ENCODE measurements at places on chromosomes 16 and 17.
A peak's percentile ranks its signal among the peaks of the same experiment; 100 is the strongest.

DNA sequence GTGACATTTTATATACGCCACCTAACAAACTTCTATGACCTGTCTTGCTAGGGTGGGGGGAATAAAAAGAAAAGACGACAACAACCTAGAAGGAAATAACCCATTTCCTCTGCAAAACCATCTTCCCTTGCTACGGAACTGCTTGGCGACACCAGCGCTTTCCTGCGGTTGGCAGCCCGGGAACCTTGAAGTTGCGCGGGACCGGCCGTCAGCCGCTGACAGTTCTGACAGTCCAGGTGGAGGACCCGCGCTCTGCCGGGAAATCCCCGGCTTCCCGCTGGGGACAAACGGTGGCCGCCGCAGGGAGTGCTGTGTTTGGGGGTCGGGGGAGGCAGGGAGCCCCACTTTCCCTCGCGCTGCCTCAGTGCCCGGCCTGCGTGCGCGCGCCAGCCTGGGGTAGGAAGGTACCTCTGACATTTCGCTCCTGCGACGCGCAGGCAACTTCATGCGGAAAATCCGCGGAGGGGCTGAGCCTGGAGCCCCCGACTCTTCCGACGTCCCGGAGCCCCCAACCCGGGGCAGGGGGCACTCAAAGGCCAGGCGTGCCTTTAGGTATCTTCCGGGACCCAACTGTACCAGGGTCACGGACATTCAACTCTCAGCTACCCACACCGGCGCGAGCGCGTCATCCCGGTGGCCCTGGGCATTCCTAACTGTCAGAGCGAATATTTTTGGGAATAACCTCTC, 516 bp downstream of the SLC16A6 start:
- DNase-seq, result no peak

- DNase-seq, result no peak
These were observed 42.7 kb downstream of the GNAO1 start for GRCh38 chr16:56233795-56234566.

DNA sequence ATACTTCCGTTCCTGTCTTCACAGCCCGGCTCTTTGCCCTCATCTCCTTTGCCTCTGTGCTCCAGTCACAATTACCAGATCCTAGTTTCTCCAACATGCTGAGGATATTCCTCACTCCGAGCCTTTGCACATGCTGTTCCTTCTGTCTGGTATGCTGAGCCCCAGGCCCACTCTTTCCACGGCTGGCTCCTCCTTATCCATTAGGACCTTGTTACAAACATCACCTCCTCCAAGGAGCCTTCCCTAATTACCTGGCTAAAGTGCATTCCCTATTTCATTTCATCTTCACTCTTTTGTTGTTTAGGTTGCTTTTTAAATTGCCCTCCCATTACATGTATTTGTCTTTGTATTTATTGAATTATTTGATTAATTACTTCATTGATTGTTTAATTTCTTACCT, 14.9 kb upstream of the ADGRG1 start:
- no peak for DNase-seq

GRCh38 chr17:21172846-21173245, 41.1 kb downstream of the TMEM11 start:
- no peak for DNase-seq

GRCh38 chr16:85639529-85640253, 26.6 kb downstream of the GSE1 start:
- peak; percentile 68 for DNase-seq

DNA sequence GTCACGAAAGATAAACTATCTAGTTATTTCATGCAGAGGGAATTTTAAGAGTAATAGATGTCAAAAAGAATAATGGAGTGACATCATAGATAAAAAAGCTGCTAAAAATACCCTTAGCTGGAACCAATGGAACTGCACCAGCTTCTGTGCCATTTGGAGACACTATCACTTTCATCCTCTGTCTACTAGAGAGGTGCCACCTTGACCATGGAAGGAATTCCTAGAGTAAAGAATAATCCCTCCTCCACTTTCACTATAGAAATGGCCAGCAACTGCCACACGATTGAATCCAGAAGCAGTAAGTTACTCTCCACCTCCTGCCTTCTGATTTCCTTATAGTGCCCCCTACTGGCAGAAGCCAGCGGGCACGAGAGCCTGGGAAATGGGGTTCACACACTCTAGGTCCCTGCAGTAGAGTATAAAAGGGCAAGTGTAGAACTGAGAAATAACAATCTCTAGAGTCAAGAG, 2.8 kb upstream of the ALDH3A2 start:
- no peak for DNase-seq

DNA sequence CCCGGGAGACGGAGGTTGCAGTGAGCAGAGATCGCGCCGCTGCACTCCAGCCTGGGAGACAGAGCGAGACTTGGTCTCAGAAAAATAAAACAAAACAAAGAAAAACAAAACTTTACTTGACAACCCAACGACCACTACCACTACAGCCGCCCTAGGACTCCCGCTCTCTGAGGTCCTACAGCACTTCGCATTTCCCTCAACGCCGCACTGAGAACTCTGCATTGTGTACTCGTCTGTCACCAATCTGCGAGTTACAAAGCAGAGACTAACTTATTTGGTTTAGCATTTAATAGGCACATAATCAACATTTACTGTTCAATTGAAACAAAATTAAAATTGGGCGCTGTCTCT, 479 bp upstream of the ZNF207 start:
- DNase-seq, result no peak

- DNase-seq, result no peak
These were observed 7.7 kb downstream of the HOXB4 start for GRCh38 chr17:48570325-48571023.

DNA sequence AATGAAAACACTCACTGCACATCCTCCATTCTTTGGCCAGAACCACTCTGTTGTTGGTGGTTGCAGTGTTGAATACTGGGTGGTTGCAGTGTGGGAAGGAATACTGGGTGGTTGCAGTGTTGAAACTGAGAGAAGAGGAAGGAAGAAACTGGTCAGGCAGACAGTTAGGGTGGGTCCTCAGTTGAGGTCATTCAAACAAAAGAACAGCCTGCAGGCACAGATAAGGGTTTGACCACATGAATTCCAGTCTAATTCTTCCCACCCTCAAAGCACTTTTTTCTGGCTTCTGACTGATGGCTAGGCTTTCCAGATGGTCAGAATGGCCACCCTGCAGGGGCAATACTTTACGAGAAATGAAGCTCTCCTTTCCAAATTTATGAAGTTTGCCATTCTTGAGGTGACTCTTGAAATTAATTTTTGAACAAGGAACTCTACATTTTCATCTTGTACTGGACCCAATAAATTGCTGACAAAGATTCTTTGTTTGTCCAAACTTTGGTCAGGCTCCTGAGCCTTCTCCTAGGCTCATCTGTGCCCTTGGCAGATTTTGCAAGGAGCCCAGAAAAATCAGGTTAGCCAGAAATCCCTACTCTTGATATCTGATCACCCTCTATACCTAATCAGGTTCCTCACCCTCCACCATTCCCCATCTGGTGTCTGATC, 596.6 kb upstream of the CDH5 start:
- no peak for DNase-seq

GRCh38 chr17:77865716-77866115, 92.8 kb upstream of the TNRC6C start:
- no peak for DNase-seq

GRCh38 chr16:9447195-9447551, 355.7 kb downstream of the HAPSTR1 start:
- DNase-seq, result no peak

- no peak for DNase-seq
These were observed 58.2 kb downstream of the RAP1GAP2 start for GRCh38 chr17:2854143-2855055.

- no peak for DNase-seq
These were observed 2.7 kb downstream of the SULT1A1 start for GRCh38 chr16:28607116-28607623.

GRCh38 chr16:68263559-68264127, 683 bp upstream of the SLC7A6 start:
- no peak for DNase-seq

- no peak for DNase-seq
These were observed 58.9 kb downstream of the HS3ST4 start for GRCh38 chr16:25750488-25751216.

DNA sequence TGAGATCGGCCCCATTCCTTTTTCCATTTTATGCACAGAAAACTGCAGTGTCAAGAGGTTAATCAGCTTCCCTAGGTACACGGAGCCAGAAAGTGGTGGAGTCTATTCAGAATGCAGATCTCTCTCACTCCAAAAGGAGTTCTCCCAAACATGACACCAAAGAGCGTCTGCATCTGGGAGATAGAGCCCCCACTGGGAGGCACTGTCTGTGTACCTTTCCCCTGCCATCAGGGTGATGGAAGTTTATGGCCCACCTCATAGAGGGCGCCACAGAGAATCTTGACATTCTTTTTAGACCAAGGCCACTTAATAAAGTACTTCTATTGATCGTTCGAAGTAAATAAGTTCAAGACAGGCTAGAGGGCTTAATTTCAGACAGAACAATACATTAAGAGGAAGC, 493.7 kb upstream of the ERCC4 start:
- DNase-seq, result no peak

DNA sequence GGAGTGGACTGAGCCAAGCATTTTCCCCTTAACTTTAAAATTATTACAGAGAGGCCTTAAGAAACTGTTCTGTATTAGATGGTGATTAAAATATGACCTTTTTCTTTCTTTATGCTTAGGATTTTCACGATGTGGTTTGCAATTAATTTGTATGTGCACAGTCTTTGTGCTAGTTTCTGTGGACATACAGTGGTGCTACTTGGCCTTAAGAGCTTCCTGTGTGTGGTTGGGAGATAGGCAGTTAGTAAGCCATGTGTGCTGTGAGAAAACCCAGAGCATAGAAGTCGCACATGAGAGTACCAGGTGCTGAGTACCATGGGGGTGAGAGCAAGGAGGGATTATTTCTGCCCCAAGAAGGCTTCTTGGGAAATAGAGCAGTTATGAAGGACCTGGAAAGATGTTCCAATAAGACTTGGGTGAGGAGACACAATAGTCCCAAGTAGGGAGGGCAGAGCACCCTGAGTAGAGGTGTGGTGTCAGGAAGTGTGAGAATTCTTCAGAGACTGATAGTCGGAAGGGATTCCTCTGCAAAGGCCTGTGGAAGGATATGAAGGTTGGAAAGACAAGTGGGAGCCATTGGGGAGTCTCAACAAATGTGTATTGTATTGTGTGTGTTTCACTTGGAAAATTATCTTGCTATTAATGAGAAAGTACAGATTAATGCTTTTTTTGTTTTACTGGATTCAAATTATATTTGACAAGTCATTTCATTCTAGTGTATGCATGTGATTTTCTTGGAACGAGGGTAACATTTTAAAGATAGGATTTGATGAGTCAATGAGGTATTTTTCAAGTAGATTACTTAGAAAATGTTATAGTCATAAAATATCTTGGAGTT, 239.9 kb downstream of the PRKCA start:
- DNase-seq, result no peak

DNA sequence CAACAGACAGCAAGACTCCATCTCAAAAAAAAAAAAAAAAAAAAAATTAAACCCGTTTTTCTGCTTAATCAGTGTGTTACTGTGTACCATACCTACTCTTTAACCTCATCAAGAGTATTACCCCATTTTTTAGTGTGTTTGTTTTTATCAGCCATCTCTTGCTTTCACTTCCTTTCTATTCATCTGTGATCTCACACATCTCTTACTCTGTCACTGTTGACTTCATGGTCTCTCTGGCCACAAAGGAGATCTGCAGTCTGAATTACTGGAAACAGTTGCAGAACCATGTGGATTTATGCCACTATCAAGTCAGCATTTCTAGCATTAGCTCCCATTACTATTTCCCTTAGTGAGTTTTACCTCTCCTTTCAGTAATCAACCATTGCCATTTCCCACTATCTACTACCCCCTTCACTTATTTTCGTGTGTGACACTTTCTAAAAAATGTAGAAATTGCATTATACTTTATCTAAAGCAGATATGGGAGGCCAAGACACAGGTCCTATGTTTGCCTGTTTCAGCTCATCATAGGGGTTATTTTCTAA, 20.1 kb downstream of the NDEL1 start:
- no peak for DNase-seq

- no peak for DNase-seq
These were observed 484.1 kb upstream of the SALL1 start for GRCh38 chr16:51635181-51635580.

GRCh38 chr17:72005332-72006163, 115.3 kb upstream of the SOX9 start:
- no peak for DNase-seq

- DNase-seq, result no peak
These were observed 68.6 kb upstream of the CBX4 start for GRCh38 chr17:79907850-79908249.

All from NCI-H2081 treated with DMSO at 0.1 percent for 48 hours (cell line).